Activated T-helper 1 cell treated with anti-CD3 and anti-CD28 coated beads, Interleukin-2, amount 50 U/mL, for 16 hours (primary cell): ENCODE measurements at places on chromosomes 2 and 18.
A peak's percentile ranks its signal among the peaks of the same experiment; 100 is the strongest.

DNA sequence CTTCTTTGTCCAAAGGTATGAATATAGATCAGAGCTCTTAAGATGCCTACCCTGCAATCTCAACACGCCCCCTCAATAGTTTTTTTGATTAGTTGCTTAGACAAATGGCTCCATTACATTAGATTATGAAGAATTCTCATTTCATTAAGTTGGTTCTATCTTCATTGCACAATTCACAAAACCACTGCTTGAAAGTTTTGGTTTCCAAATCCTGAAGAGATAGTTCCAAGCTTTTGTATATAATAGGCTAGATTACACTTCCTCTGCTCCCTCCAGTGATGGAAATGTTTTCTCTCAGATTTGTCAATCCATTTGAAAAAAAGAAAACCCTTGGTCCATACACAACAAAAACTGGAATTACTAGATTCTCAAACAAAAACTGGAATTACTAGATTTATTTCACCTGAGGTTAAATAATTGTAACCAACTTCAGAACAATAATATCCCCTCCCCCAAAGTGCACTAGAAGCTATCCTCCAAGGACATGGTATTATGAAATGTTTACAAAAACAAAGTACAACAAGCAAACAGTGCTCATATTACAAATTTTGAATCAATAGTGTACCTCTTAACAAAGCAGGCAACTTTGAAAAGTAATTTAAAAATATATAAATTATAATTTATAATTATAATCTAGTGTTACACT lies 6.8 kb upstream of the TLK1 start:
- no peak for DNase-seq

GRCh38 chr2:168961450-168962229 lies 60.5 kb downstream of the G6PC2 start:
- DNase-seq: no peak

DNA sequence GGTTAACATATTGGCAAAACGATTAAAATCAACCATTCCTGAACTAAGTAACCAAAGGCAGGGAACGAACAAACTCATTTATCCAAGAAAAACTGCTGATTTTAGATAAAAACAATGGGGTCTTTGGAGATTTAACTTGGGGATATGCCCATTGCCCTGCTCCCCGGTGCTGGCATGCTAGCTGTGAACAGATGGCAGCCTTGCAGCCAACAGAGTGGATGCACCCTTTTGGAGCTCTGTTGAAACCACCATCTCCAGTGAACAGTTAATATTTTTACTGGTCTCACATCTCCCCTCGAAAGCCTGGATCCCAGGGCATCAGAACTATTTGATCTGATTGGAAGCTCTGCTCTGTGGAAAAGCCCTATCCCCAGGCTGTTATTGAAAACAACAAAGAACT lies 303.1 kb downstream of the TGIF1 start:
- no peak for DNase-seq

GRCh38 chr2:12087175-12087574 lies 340.7 kb downstream of the LPIN1 start:
- DNase-seq: no peak

- no peak for DNase-seq
Measured at GRCh38 chr2:7432436-7432835, 515.2 kb downstream of the RNF144A start.

DNA sequence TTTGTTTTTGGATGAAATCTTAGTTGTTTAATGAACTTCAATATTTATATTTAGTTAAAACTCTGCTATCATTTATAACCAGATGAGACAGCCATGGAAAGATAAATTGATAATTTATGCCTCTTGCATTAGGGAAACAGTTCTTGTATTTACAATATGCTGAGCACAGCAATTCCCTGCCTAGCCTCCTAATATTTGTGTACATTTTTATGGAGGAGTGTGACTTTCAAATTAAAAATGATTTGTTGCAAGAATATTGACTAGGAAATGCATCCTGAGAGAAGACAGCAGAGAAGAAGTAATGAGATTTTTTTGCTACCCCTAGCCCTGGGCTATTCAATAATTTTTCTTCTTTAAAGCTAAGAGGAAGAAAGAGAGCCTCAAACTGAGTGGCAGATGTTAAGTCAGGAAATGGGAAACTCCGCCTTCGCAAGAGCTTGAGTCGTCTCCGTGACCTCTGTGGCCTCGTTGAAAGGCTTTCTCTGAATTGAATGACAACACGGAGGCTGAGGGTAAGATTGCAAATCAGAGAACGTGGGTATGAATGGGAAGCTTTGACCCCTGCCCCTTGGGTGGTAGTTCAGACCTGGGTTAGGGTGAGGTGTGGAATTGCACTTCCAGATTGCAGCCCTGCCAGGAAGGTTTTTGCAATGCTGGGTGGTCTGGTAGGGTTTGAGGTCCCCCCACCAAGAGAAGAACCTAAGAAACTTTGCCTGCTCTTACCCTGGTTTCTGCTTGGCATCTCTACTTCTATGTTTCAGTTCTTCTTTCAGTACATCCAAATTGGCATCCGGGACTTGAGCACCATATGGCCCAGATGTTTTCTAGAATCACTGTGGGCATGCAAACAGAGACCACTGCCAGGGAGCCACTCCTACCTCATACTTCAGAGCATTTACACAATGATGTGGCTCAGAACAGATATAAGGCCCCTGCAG lies 210.3 kb upstream of the RBMS1 start:
- no peak for DNase-seq

DNA sequence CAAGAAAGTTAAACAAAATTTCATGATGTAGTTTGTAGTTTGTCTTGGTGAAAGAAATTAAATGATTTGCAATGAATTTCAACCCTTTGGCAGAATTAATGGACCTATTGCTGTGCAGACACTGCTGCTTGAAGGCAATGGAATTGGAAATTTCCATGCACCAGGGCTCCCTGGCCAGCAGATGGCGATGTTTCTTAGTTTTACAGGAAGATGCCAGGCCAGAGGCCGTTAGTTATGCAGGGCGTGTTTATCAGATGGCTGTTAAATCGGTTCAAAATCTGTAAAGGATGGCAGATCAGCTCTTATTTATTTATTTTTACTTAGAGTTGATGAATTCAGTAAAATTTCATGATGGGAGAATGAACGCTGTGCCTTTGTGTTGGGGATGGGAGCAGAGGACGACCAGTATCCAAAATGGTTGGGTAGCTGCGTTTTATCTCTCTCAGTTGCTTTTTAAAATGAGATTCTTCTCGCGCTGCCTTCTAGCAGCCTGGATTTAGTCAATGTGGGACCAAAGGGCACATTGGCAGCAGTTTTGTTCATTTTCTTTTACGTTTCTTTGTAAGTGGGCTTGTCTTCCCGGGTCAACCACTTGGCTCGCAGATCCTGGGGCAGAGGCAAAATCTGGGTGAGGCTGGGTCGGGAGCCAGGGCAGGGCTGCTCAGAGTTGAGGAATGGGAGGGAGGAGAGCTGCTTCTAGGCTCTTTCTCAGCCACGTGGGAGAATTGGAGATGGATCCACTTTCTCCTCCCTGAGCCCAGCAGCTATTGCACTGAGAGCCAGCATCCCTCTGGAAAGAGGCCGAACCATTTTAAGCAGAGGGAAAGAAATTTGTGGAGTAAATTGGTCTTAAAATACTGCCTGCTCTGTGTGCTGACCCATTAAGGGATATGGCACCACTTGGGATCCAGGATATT lies 344.0 kb downstream of the PIK3C3 start:
- DNase-seq: peak; percentile 6

- no peak for DNase-seq
Measured at GRCh38 chr2:54377901-54378493, 78.1 kb upstream of the SPTBN1 start.

DNA sequence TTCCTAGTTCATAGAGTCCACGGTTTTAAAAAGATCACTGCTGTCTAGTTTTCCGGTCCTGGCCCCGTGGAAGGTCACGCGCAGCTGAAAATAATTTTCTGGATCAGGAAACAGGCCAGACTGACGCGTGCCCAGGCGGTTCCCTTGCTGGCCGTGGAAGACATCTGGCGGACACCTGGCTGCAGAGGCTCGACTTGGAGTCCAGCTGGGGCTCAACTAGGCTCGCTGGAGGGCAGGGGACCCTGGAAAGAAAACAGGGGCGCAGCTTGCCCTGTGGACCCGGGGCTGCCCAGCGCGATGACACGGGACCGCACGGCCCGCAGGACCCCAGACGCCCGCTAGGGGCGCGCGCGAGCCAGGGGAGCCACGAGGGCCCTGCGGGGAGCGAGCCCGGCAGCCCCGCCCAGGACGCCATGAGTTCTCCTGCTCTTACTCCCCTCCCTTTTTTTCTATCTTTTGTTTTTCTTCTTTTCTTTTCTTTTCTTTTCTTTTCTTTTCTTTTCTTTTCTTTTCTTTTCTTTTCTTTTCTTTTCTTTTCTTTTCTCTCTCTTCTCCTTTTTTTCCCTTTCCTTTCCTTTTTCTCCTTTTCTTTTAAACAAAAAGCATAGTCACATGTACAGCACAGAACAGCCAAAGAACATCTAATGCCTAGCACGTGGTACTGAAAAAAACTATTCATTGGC lies 43.2 kb upstream of the UBE2F start:
- peak; percentile 72 for DNase-seq

GRCh38 chr2:121171625-121172119 lies 113.3 kb downstream of the TFCP2L1 start:
- DNase-seq: no peak

DNA sequence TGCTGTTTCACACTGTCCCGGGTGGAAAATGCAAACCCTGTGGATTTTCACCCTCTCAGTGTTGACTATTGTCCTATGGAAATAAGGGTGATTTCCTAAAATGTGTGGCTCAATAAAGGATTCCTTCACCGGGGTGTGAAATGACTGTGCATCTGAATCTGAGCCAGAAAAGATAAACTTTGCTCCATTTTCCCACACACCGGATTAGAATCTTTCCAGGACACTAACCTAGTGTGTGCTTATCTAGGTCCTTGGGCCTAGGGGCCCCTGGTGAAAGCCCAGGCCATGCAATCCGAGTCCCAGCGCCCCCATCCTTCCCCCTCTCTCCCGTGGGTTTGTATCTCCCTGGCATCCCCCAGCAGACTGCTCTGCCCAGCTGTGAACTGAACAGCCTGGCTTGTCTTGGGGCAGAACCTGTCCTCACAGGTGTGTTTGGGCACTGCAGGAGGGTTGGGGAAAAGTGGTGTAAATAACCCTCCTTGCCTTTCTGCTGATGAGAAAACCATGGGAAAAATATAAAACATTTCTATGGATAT lies 17.3 kb downstream of the KLHL29 start:
- DNase-seq: no peak

DNA sequence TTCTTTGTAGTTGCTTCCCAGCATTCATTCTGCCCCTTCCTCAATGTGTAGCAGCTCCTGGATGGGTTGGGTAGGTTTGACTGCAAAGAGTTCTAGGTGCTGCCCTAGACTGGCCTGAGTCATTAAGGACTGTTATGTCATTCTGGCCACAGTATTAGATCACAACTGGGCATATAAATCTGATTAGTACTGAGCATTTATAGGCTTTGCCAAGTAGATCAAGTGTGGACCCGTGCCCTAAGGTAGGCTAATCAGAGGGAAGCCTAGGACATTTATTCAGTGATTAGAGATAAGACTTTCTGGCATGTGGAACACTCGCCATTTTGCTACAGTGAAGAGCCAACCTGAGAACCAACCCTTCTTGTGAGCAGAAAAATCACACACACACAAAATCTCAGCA lies 2.7 kb downstream of the KATNAL2 start:
- no peak for DNase-seq

GRCh38 chr2:169464882-169465281 lies 14.4 kb upstream of the BBS5 start:
- no peak for DNase-seq
